ENCODE measurements at places on chromosomes 16 and 17.

DNA sequence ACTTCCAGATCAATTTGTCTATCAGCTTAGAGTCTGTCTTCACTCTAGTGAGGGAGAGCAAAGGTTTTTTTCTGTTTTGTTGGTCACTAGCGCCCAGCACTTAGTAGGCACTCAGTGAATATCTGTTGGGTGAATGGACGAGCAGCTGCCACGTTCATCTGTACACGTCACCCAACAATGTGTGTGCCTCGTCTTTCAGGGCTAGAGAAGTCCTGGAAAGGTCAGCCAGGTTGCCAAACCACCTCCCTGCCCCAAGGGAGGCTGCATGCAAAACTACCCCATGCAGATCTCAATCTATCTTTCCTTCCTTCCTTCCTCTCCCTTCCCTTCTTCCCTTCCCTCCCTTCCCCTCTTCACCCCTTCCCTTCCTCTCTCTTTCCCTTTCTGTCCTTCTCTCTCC, 340.9 kb downstream of the SOX9 start:
- no peak for DNase-seq

GRCh38 chr16:27273670-27274423, 5.3 kb upstream of the NSMCE1 start:
- DNase-seq: peak; percentile 52

DNA sequence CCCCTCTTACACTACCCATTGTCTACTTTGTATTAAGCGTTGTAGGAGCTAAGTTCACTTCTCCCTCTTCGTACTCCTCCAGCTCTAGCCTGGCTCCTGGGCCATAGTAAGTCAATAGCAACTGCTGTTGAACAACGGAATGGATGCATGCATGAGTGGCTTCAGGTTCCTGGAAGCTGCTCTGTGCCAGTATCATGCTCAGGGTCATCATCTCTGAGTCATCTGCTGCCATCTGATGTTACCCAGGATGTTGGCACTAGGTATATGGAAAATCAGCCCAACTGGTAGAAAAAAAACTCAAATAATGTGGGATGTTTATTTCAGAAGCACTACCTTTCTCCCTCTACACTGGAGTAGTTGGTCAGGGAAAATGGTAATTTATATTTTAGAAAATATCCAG, 536.8 kb downstream of the NPIPA7 start:
- no peak for DNase-seq

DNA sequence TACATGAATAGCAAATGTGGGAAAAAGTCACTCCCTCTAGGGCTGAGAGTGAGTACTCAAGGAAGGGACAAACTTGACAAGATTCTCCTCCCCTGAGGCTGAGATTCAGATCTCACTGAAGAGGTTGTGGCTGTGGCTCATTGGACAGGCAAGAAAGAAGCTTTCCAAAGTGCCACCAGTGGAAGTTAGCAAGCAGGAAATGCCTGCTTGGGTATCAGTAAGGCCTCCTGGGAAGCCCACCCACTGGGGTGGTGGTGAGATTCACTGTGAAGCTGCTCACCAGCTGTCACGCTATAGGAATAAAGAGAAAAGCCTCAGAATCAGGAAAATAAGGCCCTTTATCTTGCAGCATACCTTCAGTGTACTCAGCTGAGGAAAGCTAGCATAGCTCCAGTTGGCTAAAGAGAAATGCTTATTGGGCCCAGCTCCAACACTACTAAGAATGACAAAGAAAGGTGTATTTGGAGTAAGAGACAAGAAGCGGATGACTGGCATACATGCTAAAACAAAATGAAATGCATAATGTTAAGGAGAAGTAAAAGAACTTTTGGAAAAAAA, 274.4 kb upstream of the TOM1L1 start:
- no peak for DNase-seq

GRCh38 chr17:15917021-15917437, 27.9 kb upstream of the ADORA2B start:
- no peak for DNase-seq

GRCh38 chr16:23298290-23298915, 3.7 kb upstream of the SCNN1B start:
- DNase-seq: no peak

- DNase-seq: no peak
Measured at GRCh38 chr17:4711661-4712181, 1.3 kb downstream of the ARRB2 start.

DNA sequence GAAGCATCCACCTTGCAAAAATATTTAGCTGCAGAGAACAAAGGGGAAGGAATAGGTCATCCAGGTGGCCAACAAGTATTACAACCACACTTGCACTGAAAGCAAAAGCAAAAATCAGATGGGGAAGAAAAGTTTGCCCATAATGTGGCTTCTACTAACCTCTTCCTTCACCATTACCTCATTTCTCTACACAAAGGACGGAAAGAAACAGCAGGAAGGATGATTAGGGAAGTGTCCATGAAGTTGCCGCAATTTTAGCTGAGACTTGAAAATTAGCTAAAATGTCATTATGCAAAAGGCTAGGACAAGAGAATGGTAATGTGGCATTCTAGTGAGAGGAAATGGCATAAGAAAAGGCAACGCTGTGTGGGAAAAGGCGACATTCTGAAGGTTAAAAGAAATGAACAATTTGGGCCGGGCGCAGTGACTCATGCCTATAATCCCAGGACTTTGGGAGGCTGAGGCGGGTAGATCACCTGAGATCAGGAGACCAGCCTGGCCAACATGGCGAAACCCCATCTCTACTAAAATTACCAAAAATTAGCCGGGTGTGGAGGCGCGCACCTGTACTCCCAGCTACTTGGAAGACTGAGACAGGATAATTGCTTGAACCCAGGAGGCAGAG, 13.7 kb downstream of the KANSL1 start:
- DNase-seq: no peak

DNA sequence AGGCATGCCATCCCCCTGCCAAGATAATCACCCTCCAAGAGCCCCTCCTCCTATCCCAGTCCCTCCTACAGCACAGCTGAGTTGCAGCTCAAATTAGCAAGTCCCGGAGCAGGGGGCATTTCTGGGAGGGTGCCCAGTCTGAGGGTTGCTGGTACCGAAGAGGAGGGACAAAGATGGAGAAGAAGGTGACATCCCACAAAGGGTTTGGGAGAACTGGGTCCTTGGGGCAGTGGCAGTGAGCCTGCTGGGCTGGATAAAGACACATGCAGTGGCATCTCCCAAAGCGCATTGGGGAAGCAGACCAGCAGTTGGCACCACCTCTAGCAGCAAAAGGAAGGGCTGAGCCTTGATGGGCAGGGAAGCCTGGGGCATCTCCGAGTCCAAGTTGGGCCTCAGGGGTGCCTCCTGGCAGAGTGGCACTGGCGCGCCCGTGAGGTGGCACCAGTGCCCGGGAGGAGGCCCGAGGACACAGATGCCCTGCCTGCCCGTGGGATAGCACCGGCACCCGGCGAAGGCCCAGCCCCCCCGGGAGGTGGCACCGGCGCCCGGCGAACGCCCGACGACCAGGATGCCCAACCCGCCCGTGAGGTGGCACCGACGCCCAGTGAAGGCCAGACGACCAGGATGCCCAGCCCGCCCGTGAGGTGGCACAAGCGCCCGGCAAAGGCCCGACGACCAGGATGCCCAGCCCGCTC, 622 bp downstream of the TOM1L2 start:
- peak; percentile 10 for DNase-seq

DNA sequence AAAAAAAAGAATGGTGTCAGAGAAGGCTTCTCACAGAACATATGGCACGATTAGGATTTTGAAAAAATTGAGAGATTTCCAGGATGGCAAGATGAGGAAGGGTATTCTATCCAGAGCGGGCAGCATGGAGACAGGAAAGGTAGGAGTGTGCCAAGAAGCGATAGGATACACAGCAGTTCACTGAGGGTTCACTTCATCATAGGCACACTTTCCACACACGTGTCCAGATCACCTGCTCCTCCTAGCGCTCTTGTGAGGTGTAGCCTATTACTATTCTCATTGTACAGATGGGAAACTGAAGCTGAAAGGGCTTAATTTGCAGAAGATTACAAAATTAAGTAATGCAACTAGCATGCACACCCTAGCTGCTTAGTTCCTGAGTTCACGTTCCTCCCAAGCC, 6.2 kb upstream of the ELAC2 start:
- no peak for DNase-seq

GRCh38 chr16:55811811-55812210, 21.1 kb downstream of the CES1 start:
- DNase-seq: no peak

DNA sequence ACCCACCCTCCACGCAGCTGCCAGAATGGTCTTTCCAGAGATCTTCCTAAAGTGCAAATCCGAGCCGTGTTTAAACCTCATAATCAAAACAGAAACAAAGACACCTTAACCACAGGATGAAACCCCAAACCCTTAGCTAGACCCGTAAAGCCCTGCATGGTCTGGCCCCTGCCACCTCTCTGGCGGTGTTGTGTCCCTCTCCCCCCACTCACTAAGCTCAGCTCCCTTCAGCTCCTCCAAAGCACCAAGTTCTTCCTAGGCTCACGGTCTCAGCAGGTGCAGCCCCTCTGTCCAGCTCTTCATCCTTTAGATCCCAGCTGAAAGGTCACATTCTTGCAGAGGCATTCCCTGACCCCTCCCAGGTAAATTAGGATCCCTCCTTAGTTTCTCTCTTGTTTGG, 4.4 kb upstream of the NXPH3 start:
- DNase-seq: no peak

DNA sequence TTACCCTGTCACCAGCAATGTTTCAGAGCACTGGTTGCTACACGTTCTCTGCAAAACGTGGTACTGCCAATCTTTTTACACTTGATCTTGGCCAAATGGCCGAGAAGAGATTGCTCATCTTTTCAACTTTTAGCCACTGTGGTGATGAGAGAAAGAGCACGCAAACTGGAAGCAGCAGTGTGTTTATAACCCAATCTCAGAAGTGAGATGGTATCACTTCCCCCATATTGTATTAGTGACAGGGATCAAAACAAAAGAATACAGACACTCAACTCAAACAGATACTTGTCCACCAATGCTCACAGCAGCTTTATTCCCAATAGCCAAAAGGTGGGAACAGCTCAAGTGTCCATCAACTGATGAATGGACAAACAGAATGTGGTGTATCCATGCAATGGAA, 72.1 kb upstream of the FA2H start:
- DNase-seq: no peak

DNA sequence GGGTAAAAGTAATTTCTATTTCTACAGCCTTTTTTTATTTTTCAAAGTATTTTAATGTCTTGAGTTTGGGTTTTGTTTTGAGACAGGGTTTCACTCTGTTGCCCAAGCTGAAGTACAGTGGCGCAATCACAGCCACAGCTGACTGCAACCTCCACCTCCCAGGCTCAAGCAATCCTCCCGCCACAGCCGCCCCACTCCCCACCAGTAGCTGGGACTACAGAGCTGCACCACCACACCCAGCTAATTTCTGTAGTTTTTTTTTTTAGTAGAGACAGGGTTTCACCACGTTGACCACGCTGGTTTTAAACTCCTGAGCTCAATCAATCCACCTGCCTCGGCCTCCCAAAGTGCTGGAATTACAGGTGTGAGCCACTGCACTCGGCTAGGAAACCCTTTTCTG, 44.0 kb downstream of the TUBD1 start:
- DNase-seq: no peak

- DNase-seq: no peak
Measured at GRCh38 chr17:37664214-37664613, 21.0 kb upstream of the DDX52 start.

DNA sequence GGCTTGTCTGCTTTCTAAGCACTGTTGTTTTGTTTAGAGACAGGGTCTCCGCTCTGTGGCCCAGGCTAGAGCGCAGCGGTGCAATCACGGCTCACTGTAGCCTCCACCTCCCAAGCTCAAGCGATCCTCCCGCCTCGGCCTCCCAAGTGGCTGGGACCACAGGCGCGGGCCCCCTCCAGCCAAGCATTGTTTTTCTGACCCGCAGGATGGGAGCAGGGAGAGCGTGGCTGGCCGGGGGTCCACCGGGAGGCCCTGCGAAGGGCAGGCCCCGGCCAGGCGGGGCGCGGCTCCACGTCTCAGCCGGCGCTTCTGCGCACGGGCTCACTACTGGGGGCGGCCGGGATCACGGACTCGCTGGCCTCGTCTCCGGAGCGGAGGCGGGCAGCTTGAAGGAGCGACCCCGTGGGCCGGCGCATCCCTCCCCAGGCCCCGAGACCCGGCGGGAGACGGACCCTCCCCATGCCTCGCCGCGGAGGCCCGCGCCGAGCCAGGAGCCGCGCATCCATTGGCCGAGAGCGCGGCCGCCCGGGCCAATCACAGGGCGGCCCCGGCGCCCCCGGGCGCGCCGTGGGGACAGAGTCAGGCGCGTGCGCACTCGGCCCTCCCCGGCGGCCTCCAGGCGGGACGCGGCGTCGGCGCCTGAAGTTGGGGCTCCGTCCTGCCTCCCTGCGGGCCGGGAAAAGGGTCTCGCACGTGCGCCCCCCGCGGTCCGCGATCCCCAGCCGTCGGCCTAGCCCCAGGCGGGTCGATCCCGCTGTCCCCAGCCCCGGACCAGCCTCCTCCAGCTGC, 24.9 kb downstream of the ACTG1 start:
- peak; percentile 73 for DNase-seq

- no peak for DNase-seq
Measured at GRCh38 chr16:23015580-23015979, 133.7 kb downstream of the USP31 start.

- DNase-seq: no peak
Measured at GRCh38 chr16:17944345-17944744, 392.2 kb downstream of the NPIPA8 start.

- no peak for DNase-seq
Measured at GRCh38 chr16:72612256-72612655, 435.7 kb downstream of the ZFHX3 start.

GRCh38 chr16:53805113-53805512, 101.2 kb downstream of the FTO start:
- DNase-seq: no peak

DNA sequence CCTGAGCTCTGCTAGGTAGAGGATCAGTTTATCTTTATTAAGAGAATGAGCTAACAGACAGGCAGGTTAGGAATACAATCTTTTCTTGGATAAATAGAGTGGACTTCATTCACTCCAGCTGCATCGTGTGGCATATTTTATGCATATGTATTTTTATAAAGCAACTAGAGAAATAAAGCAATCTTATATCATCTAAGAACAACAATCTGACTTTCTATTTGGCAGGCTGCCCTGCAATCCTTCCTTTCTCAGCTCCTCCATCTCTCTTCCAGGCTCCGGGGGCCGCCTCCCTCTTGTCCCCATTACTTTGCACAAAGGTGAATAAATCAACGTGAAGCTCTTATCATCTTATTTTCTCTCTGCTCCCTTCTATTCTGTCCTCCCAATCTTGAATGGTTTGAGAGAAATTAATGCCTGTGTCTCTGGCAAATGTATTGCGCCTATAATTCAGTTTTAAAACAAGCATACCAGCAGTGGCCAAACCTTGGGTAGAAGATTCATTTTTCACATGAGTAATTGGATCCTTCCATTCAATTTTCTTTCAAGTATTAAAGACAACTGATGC, 64.5 kb downstream of the HS3ST3A1 start:
- DNase-seq: no peak

- no peak for DNase-seq
Measured at GRCh38 chr17:69711541-69711940, 297.0 kb downstream of the MAP2K6 start.

GRCh38 chr16:55917373-55918160, 42.4 kb upstream of the CES5A start:
- DNase-seq: no peak

GRCh38 chr17:48393283-48393682, 36.7 kb downstream of the SKAP1 start:
- DNase-seq: no peak

All from CD4-positive, alpha-beta T cell treated with Interleukin-2 at 100 ng/mL for 4 hours (primary cell).